Left renal pelvis (tissue), 4 donors: ENCODE measurements at places on chromosomes 3 and 15.

GRCh38 chr3:14077310-14077709 lies 47.4 kb downstream of the CHCHD4 start:
- DNase-seq, result no peak

DNA sequence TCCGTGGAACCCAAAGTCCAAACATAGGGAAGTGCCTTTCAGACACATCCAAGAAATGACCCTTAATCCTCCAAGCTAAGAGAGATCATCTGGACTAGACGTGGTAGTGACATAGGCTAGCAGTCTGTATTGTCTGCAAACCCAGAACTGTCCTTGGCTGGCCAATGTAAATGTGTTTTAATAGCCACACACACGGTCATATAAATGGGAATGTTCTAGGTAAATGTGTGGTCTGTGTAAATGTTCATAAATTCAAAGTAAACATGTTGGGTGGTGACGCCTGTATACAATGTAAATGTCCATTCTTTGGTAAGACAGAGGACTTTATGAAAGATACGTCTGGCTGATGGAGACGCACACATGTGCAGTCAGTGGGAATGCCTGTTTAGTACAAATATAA lies 16.3 kb upstream of the LINGO1 start:
- no peak for DNase-seq

GRCh38 chr3:84836961-84837360 lies 121.8 kb upstream of the CADM2 start:
- DNase-seq, result peak; percentile 3

GRCh38 chr15:36877796-36878683 lies 222.3 kb downstream of the MEIS2 start:
- DNase-seq, result peak; percentile 26

DNA sequence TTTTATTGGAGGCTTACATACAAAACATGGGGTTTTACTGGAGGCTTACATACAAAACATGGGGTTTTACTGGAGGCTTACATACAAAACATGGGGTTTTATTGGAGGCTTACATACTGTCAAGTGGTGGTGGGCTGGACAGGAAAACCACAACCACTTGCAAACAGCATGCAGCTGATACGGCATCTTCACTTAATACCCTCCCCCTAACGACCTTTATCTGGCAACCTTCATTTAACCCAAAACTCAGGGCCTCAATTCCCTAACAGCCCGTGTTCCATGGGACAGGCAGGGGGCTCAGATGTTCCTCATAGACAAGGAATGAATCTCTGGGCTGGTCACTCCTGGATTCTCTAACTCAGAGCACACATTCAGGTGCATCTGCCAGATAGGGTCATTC lies 137.1 kb downstream of the CD47 start:
- DNase-seq, result no peak

- no peak for DNase-seq
These were observed 77.8 kb downstream of the NBEAL2 start for GRCh38 chr3:47057212-47057671.

DNA sequence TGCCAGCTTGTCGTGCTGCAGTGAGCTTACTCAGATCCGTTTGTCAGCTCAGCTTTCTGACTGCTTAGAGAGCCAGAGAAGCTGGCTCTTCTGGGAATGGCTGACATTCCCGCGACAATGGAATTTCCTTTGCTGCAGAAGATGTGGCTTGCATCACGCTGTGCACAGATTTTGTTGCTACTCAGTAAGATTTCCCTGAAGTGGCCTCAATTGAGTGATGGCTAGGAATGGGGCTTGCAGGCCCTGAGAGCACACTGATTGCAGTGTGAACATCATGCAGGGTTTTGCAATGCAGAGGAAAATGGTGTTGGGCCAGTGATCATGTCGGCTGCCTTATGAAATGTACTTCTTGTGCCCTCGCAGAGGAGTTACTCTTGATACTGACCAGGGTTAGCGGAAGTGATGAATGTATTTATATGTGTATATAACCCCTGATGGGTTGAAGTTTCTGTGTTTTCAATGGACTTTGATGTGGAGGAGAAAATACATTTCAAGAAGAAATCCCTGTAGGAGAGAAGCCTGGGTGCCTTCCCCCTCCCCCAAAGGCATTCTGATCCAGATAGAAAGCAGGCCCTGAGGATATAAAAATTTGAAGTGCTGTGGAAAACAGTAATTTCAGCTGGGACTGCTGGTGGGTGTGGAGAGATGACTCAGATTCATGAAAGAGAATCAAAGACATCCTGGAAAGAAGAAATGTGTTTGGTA lies 102.5 kb upstream of the PDZRN3 start:
- no peak for DNase-seq

GRCh38 chr3:34198309-34198708 lies 399.9 kb downstream of the PDCD6IP start:
- DNase-seq, result no peak

DNA sequence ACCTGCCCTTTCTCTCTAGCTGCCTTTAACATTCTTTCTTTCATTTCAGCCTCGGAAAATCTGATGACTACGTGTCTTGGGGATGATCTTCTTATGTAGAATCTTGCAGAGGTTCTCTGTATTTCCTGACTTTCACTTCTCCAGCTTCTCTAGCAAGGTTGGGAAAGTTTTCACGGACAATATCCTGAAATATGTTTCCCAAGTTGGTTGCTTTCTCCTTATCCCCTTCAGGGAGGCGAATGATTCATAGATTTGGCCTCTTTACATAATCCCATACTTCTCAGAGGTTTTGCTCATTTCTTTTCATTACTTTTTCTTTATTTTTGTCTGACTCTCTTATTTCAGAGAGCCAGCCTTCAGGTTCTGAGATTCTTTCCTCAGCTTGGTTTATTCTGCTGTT lies 62.1 kb upstream of the CCDC54 start:
- DNase-seq, result no peak

DNA sequence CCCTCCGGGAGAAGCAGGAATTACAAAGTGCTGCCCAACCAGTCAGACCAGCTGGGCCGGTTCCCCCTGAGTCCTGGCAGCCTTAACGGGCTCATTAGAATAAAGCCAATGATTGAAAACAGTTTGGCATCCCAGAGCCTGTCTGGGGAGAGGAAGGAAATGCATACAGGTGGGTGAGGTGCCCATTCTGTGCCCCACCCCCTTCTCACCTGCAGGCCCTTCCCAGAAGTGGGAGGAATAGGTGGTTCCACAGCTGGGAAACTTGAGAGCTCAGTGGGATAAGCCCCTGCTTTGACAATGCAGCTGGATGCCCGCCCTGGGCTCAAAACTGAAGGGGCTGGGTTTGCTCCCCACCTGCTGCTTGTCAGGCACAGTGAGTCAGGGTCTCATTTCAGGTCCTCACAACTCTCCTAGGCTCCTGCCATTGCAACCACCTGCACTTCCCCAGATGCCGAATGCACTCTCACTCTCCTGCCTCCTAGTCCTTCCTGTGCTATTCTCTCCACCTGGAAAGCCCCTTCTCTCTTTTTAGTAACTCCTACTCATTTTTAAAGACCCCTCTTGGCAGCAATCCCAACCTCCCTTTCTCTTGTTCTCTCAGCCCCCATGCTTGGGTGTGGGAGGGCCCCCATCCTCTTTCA lies 5.5 kb upstream of the BUB1B start:
- no peak for DNase-seq

- no peak for DNase-seq
These were observed 72.0 kb downstream of the SCN5A start for GRCh38 chr3:38577371-38578080.

GRCh38 chr15:59590027-59590426 lies 21.6 kb upstream of the GCNT3 start:
- DNase-seq, result no peak

GRCh38 chr3:190701096-190701532 lies 161.4 kb downstream of the GMNC start:
- DNase-seq, result no peak

DNA sequence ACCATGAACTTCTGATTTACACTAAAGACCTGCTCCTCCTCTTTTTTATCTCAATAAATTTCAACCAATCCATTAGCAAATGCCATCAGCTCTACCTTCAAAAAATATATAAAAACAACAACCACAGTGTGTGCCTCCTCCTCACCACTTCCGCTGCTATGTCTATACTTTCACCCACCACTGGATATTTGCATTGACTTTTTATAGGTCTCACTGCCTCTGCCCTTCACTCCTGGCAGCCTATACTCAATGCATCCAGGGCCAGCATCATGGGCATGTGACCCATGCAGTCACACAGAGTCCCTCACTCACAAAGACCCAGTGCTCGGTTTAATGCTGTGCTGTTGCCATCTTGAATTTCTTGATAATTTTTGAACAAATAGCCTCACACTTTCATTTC lies 53.5 kb upstream of the CCDC54 start:
- no peak for DNase-seq

GRCh38 chr3:20375302-20375701 lies 189.3 kb upstream of the SGO1 start:
- DNase-seq, result no peak

- DNase-seq, result no peak
These were observed 28.8 kb downstream of the NUP210 start for GRCh38 chr3:13391308-13391707.

- DNase-seq, result no peak
These were observed 219.7 kb upstream of the COL8A1 start for GRCh38 chr3:99418709-99419108.

DNA sequence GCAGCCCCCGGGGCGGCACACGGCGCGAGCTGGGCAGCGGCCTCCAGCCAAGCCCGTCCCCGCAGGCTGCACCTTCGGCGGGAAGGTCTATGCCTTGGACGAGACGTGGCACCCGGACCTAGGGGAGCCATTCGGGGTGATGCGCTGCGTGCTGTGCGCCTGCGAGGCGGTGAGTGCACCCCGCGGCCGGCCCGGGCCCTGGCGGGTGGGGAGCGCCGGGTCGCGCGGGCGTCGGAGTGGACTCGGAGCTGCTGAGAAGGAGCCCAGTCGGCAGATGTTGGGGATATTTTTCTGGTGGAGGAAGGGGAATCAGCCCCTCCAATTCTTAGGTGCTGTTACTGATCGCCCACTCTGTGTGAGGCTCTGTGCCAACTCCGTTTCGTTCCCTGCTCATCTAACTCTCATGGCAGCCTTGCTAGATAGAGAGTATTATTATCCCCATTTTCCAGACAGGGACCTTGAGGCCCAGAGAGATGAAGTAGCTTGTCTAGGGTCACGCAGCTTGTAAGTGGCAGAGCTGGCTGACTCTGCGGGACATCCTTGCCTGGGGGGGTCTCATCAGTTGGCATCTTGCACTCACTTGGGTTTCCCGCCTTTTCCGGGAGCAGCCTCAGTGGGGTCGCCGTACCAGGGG lies 890 bp downstream of the CHRD start:
- DNase-seq, result no peak

GRCh38 chr3:72295276-72295961 lies 510.5 kb upstream of the PROK2 start:
- no peak for DNase-seq

- no peak for DNase-seq
These were observed 184.7 kb upstream of the LINGO1 start for GRCh38 chr15:77817434-77817833.

DNA sequence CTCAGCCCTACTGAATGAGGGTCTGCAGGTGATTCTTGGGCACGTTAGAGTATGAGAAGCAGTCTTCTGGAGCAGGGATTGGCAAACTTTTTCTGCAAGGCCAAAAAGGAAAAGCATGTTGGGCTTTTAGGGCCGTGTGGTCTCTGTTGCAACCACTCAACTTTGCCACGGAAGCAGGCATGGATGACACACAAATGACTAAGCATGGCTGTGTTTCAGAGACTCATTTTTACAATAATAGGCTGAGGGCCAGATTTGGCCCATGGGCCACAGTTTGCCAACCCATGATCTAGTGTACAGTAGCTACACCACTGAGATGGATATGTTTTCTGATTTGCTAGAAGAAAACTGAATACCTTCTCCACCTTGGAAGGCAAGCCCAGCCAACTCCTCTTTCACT lies 66.1 kb upstream of the PRICKLE2 start:
- DNase-seq, result no peak

- DNase-seq, result no peak
These were observed 13.3 kb upstream of the OR5K1 start for GRCh38 chr3:98449606-98450193.

DNA sequence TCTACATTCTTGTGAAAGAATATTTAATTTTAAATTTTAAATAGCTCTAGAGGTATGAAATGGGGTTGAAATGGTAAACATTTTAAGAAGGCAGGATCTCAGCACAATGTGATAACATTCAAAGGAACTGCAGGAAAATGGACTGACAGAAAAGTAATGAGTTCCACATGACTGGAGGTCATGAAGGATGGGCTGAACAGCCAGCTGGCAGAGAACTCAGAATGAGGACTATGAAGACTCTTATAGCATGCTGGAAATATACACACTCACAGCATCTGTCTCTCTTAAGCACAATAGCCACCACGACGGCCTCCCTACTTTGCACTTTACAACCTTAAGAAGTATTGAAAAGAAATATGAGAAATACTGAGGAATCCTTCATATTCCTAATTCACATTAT lies 94.7 kb downstream of the TNIK start:
- DNase-seq, result no peak

DNA sequence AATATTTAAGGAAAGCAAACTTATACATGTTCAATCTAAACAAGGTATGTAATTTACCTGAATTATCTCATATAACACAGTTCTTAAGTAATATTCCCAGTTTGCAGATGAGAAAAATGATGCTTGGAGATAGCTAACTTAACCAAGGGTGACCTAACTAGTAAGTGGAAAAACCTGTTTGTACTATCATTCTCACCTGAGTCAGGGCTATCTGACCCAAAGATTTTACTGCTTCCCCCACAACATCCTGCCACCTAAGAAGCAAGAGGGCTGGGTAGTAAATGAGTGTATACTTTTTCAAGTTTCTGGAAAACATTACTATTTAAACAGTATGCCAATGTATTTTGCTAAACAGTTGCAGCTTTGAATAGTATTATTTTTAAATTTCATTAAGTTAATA lies 10.6 kb downstream of the TP63 start:
- no peak for DNase-seq

DNA sequence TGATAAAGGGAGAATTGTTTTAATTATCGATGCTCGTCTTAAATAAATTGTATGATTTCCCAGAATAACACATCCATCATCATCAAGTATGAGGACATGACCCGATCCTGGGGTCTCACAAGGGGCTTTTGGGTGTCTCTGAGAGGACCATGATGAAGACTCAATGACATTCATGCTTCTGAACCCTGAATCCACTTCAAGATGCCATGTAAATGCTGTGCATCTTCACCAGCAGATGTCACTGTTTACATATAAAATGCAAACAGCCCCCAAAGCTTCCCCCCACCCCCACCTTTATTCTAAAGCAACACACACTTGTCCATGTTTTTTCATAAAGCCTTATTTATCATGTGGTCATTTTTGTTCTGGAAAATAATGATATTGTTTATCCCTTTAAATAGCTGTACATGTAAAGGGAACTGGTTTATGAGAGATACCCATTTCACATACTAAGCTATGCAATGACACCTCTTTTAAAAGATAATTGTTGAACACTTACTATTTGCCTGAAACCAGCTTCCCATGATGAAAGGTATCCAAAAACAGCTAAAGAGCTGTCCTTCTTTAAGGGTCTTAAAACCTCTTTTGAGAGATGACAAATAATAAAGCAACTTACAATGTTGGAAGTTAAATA lies 69.7 kb upstream of the UBE3A start:
- DNase-seq, result peak; percentile 3

DNA sequence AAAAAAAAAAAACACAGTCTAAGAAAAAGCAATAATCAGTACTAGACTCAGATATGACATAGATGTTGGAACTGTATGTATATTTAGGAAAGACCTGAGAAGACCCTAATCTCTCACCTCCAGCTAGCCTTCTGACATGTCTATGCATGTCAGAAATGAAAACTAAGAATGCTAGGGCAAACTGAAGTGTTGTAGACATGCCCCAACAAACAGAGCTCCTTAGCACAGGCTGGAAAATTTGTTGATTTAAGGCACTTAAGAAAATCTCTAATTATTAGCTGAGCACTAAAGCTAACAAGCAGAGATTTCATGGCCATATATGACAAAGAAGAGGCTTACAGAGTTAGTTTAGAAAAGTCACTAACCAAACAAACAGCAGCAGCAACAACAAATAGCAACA lies 45.5 kb upstream of the PRSS50 start:
- DNase-seq, result no peak
